Activated CD8-positive, alpha-beta memory T cell treated with anti-CD3 and anti-CD28 coated beads for 24 hours (primary cell): ENCODE measurements at places on chromosomes 7 and 10.

DNA sequence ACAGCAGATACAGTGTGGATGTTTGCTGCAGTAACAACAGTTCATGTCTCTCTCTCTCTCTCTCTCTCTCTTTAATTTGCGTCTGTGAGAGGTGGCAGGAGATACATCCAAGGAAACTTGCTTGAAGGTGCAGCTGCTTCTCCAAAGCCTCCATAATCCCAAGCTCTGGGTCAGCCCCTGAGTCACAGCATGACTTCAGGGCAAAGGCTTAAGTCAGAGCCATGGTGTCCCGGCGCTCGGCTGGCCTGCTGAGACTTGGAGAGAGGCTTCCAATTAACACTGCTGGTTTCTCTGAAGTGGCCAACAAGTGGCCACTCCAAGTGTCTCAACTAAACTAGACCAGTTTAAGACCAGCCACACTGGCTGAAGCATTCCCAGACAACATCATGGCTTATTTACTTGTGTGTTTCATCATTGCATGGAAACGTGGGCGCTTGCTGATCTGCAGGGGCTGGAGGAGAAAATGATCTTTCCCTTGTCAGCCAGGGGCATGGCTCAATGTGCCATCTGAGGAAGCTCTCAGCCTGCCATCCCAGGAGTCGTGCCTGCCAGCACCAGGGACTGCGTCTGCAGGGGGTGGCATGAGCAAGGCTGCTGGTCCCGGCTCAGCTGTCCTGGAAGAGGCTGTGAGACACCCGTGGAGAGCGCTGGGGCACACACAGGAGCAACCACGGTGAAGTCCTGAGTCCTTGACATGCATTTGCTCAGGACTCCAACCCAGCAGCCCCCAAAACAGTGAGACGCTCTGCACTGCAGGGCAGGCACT is 254.2 kb downstream of the COBL start:
- DNase-seq = no peak

DNA sequence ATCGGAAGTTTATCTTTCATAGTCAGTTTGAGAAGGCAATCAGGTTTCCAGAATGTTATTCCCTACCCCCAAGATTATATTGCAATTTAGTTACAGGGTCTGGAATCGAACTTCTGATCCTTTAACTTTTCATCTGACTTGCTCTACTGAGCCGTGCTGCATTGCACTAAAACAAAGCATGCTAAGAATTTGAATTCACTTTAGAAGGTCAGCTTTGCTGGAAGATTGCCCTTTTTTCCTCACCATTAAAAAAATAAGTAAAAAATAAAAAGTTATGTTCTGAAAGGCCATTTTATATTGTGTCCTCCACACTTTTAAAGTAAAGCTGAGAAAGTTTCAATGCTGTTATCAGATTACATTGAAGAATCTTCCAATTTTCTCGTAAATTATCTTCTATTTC is 388.8 kb upstream of the PHF14 start:
- DNase-seq = no peak

- peak; percentile 15 for DNase-seq
These were observed 139.4 kb upstream of the SHH start for GRCh38 chr7:155951554-155952158.

DNA sequence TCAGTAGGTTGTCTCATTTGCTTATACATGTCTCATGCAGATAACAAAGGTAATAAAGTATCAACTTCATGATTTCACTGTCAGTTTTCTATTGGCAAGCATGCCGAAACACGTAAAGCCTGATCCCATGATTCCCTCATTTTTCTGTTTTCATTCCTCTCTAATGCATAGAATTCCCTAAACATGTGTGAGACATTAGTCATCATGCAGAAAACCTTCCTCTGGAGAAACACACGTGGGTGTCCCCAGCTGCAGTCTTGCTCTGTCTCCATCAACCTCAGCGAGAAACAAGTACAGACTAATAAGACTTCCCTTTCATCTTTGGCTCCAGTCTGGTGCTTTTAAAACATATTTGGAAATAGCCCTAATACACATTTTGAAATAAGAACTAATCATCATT is 432.7 kb upstream of the VSTM2A start:
- no peak for DNase-seq

- DNase-seq = no peak
These were observed 154.9 kb downstream of the ATE1 start for GRCh38 chr10:121772884-121773283.

GRCh38 chr10:106044503-106044902 is 1120.0 kb downstream of the SORCS1 start:
- no peak for DNase-seq

GRCh38 chr10:25989951-25990350 is 55.9 kb downstream of the MYO3A start:
- no peak for DNase-seq

DNA sequence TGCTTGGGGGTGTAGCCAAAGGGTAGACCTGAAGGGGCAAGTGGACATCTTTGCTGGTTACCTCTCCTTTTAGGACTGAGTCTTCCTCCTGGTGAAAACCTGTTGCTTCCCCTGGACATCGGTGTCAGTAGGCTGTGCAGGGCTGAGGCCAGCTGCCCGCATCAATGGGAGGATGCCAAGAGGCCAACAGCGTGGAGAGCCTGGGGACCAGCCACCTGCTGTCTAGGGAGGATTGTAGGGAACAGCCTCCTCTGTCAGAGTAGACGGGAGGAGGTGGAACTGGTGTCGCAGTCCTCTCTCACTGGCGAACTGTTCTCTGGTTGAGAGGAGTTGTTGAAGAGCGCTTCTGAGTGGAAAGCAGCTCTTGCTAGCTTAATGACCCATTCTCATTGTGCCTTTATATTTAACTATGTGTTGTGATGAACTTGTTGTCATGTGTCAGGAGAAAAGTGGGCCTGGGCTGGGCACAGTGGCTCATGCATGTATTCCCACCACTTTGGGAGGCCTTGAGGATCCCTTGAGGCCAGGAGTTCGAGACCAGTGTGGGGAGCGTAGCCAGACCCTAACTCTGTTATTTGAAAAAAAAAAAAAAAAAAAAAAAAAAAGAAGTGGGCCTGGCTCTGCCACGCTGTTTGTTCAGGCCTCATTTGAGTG is 1.8 kb downstream of the SUFU start:
- no peak for DNase-seq

GRCh38 chr7:78472519-78472918 is 673.9 kb downstream of the PHTF2 start:
- DNase-seq = no peak

DNA sequence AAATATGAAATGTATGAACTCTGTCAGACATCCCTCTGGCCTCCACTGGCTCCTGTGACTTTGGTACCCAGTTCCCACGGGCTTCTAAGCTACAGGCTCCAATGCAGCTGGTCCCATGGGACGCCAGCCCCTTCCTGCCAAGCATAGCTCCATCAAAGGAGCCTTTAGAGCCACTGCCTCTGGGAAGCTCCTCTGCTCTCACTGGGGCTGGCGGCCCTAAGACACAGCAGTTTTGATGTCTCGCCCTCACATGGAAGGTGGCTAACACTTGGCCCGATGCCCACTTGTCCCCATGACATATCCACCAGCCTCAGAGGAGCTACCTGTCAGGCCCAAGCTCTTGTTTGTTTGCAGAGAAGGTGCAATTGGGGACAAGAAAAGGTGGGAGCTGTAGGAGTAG is 453.7 kb upstream of the LRRN3 start:
- no peak for DNase-seq

DNA sequence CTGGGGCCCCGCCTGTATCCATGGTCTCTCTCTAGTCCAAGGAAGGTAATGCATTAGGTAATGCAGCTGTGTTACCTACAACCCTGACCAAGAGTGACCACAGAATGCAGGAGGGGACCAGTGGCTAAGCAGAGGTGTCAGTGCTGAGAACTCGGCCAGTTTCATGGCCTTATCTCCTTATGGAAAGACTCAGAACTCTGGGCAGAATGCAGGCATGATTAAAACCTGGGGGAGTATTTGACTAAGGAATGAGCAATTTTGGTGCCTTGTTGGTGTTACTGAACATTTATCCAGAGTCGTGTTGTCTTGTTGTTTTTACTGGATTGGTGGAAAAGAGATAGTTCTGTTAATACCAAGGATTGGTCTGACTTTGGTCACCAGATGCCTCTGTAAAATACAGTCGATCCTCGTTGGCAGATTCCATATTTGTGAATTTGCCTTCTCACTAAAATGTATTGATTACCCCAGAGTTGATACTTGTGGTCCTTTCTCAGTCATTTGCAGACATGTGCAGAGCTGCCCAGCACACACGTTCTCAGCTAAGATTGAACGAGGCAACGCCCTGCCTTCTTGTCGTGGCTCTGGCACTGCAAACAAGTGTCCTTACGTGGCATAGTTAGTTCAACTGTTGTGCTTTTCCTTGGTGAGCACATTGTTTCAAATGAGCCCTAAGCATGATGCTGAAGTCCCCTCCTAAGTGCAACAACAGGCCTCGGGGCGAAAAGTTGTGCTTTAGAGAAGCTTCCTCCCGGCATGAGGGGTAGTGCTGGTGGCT is 135.7 kb upstream of the BTBD16 start:
- no peak for DNase-seq

- no peak for DNase-seq
These were observed 8.0 kb downstream of the CCDC186 start for GRCh38 chr10:114166043-114166442.

- no peak for DNase-seq
These were observed 166.6 kb upstream of the TCF7L2 start for GRCh38 chr10:112783351-112784021.

DNA sequence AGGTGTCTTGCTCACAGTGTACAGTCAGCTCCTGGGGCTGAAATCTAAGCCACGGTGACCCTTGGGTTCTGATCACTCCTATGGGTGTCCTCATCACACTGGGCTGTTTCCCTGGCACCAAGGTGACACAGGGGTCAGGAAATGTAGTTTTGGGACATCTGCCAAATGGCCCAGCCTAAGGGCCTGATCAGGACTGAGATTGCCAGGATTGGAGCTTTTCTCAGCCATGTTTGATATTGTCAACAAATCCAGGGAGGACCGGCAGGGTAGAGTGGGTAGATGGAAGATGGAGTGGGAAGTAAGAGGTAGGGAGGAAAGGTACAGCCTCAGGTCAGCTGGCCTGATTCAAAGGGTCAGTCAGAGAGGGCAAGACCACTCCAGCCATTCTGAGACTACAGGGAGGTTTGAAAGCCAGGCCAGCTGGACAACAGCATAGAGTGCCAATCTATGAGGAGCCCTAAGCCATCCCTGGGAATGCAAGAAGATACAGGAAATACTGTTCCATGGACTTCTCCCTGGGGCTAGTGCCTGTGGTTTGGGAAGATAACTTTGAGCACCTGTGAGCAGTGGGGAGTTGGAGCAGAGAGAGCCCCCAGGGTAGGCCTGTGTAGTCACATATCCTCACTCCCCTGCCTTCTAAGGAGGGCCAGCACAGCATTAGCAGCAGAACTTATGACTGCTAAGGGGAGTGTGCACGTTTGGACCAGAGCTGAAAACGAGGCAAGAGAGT is 377.3 kb upstream of the ZMIZ1 start:
- no peak for DNase-seq

GRCh38 chr10:10418387-10418786 is 599.3 kb upstream of the CELF2 start:
- no peak for DNase-seq

GRCh38 chr10:12214763-12215218 is 18.8 kb downstream of the CDC123 start:
- no peak for DNase-seq

GRCh38 chr7:40978047-40978446 is 724.8 kb downstream of the INHBA start:
- no peak for DNase-seq

GRCh38 chr7:72032934-72033333 is 379.2 kb downstream of the CALN1 start:
- no peak for DNase-seq

DNA sequence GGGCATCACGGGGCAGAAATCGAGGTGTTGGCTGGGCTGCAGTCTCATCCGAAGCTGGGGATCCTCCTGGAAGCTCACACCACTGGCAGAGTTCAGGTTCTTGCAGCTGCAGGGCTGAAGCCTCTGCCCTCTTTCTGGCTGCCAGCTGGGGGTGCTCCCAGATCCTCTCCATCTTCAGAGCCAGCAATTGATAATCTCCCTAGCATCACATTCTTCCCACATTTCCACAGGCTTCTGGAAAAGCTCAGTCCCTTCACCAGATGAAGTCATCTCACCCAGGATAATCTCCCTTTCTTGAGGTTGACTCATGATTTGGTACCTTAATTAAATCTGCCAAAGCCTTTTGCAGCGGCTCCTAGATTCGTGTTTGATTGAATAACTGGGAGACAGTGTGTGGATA is 55.2 kb downstream of the NRP1 start:
- DNase-seq = no peak

DNA sequence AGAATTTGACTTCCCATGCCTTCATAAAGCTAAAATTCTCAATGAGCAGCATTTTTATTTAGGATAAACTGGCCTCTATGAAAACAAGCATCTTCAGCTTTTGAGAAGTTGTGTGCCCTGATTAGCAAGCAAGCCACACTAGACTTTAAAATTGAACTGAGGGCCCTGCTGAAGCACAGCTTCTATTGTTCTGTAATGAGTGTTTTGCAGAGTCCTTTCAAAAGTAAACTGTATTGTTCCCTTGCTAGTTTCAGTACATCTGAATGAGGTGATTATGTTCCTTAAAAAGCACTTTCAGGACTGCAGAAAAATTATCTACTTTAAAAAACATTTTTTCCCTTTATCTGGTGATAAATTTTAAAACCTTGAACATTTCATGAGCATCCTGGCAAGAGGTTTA is 113.3 kb upstream of the PRPS1L1 start:
- no peak for DNase-seq

DNA sequence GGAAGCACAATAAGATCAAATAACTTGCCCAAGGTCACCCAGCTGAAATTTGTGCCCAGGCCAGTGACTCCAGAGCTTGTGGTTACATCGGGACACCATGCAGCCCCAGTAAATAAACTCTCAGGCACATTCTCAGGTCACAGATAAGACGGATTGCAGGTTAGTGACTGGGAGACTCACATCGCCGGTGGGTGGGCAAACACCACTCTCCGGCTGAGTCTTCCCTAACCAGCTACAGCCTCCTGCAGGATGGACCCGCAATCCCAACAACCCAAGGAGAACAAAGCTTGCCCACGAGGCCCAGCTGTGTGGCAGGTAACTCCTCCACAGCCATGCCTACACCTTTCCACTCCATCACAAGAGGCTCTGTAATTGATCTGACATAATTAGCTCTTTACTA is 81.7 kb upstream of the EFCAB10 start:
- no peak for DNase-seq

- DNase-seq = no peak
These were observed 244.4 kb downstream of the SKIDA1 start for GRCh38 chr10:21280971-21281572.

DNA sequence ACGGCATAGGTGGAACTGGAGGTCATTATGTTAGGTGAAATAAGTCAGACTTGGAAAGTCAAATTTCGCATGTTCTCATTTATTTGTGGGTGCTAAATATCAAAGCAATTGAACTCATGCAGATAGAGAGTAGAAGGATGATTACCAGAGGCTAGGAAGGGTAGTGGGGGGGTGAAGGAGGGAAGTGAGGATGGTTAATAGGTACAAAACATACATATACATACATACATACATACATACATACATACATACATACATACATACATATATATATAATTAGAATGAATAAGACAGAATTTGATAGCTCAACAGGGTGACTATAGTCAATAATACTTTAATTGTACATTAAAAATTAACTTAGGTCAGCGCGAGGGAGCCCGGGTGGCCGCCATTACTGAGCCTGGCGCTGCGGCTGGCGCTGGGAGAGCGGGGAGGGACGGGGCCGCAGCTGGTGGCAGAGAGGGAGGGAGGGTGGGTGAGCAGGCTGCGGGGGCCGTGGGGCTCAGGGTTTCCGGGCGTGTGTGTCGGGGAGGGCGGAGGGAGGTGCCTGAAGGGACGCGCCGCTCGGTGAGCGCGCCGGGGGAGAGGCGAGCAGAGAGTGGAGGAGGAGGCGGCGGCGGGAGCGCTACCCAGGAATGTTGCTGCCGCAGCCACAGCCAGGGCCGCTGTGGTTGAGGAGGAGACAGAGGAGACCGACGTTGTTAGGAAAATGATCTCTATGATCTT is 85.8 kb upstream of the EGFR start:
- no peak for DNase-seq
